Neural progenitor cell (in vitro differentiated cells): ENCODE measurements at places on chromosomes 3 and 15. TPM values are rescaled to one million over a fixed set of nuclear protein-coding genes. Genes with fewer than 3 reads are reported as not detected.

The CCRL2 gene
- total RNA-seq = not detected in 2 replicates

DNA sequence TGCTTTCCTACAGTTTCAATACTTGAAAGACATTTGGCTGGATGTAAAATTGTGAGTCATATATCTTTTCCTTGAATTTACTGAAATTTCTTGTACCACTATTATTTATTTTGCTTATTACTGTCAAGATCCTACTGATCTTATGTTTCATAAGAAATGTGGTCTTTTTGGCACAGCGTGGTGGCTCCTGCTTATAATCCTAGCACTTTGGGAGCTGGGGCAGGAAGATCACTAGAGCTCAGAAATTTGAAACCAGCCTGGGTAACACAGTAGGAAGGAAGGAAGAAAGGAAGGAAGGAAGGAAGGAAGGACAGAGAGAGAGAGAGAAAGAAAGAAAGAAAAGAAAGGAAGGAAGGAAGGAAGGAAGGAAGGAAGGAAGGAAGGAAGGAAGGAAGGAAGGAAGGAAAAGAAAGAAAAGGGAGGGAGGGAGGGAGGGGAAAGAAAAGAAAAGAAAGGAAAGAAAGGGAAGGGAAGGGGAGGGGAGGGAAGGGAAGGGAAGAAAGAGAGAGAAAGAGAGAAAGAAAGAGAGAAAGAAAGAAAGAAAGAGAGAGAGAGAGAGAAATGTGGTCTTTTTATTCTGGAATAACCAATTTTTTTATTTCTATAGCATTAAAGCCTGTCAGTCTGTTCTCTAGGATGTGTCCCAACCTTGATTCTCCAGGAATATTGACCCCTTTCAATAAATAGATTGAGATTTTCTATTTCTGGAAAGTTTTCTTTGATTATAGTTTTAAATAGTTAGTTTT lies 572.0 kb upstream of the TGFBR2 start:
- no peak for DNase-seq

GRCh38 chr3:38581774-38582173 lies 67.7 kb downstream of the SCN5A start:
- DNase-seq = no peak

GRCh38 chr3:170778240-170779217 lies 91.5 kb downstream of the RPL22L1 start:
- DNase-seq = no peak
